ENCODE measurements at places on chromosomes 6 and 20.

GRCh38 chr6:166442131-166442685 lies 59.5 kb upstream of the MPC1 start:
- no peak for DNase-seq

DNA sequence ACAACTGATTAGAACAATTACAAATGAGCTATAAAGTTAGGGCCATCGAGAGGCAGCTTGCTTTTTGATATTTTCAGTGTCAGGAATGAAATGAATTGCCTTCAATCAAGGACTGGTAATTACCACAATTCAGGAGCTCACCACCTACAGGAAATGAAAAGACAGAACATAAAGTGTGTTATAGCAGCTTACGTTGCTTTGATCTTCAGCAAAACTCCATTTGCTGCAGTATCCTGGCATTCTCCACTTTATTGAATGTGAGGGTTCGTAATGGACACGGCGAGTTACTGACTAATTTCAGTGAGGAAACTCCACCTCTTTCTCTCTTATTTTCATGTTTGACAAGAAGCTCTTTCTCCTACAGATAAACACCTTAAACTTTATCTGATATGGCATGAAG lies 440.0 kb upstream of the HSF2 start:
- no peak for DNase-seq

DNA sequence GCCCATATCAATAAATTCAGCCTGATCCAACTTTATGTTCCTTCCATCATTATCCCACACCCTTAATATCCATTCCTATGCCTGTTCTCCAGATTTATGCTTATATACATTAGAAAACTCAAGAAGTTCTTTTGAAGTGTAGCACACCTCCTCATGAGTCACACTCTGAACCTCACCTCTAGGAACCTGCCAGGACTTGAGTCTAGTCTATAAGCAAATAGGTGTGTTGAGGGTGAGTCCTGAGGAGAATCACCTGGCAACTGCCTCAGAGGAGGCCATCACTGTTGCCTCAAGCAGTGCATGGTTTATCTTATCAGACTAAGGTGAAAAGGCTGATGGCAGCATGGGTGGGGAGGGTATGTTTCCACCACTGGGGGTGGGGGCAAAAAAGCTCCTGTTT lies 496.7 kb downstream of the C6orf118 start:
- no peak for DNase-seq

DNA sequence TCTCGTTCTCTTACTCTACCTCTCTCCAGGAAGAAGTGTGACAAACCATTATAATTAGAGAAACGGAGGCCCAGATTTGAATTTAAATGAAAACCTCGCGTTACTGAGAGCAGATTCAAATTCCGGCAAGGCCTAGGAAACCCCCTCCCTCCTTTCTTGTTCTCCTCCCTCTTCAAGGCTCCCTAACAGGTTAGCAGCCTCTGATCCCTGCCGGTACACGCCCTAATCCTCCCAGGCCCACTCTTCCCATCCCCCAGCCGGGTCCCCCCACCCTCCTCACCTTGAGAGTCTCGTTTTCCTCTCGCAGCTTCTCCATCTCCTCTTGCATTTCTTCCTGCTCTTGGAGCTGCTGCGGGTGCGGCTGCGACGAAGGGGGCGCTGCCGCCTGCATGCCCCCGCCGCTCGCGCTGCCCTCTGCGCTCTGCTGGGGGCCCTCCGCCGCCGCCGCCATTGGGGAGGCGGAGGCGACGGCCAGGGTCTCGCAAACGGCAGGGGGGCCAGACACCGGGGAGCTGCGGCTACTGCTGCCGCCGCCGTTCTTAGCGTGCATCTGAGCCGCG lies 3.8 kb downstream of the MTCL3 start:
- DNase-seq, result no peak

DNA sequence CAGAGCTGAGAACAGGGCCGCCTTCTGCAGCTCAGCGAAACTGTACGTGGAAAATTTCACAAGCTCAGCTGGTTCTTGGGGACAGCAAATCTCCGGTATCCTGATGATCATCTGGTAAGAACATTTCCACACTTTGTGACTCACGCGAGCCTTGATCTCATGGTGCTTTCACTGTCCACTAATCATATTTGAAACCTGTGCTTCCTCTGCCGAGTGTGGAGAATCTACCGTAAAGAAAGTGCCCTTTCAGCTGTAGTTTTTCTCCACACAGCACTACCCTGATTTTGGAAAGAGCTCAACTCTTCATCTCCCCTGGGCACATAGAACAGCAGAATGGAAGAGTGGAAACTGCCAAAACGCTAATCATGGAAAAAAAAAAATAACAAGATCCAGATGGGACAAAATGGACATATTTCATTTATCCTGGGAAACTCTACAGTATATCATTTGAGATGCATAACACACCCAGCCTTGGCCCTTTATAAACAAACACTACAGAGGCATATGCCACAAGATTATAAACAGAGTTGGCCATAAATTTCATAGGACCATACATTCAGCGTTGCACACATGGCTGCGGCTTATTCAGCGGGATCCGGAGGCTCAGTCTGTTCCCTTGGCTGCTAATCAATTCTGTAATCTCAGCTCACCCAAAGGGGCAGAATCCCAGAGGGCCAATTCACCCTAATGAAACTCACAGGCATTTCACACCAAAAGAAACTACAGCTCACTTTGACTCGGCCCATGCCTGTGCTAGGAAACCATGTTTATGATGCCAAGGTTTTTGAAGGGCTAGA lies 434.5 kb downstream of the HDGFL1 start:
- DNase-seq, result no peak

DNA sequence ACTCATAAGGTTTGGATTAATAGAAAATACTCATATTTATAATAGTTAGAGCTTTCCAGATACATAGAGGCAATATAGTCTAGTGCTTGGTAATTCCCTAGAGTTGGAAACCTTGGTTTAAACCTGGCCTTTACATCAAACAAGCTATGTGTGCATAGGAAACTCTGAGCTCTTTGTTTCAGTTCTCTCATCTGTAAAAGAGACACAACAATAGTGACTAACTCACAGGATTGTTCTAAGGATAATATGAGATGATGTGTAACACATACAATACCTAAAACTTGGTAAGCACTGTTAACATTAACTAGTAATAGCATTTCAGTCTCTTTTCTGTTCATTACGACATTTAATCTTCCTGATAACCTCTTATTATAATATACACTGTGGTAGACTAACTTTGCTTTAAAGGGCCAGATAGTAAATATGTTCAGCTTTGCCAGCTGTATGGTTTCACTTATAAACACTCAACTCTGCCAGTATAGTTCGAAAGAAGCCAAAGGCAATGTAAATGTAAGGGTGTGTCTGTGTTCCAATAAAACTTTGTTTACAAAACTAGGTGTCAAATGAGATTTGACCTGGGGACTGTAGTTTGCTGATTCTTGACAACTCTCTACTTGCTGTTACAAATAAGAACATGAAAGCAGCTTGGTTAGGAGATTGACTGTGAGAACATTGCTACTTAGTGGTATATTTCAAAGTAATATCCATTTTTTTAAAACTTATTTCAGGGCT lies 370.6 kb upstream of the FLRT3 start:
- DNase-seq, result no peak

DNA sequence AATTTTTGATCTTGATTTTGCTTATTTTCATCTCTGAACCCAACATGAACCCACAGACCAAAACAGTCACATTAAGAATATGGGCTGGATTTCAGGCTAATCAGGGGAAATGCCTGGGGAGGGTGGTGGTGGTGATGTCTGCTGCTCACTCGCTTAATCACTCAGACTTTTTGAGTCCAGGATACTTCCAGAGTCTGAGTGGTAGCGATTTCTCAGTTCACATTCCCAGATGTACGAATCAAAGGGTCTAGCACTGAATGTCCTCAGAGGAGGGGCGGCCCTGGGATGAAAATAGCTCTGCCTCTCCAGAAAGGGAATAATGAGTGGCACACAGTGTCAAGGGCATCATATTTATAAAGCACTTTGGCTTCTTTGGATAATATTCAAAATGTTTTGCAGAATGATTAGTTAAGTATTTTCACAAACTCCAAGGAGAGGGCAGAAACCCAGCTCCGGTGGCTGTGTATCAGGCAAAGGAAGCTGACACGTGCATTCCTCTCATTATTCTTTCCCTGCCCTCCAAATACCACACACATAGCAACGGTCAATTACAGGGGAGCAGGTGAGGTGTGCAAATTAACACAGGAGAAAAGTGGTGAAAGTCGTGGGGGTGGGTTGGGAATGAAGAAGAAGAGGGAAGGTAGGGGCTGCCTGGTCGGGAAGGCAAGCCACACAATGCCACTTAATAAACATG lies 345.2 kb upstream of the RSPO3 start:
- DNase-seq, result no peak

GRCh38 chr6:158083455-158084325 lies 84.4 kb downstream of the SERAC1 start:
- no peak for DNase-seq

DNA sequence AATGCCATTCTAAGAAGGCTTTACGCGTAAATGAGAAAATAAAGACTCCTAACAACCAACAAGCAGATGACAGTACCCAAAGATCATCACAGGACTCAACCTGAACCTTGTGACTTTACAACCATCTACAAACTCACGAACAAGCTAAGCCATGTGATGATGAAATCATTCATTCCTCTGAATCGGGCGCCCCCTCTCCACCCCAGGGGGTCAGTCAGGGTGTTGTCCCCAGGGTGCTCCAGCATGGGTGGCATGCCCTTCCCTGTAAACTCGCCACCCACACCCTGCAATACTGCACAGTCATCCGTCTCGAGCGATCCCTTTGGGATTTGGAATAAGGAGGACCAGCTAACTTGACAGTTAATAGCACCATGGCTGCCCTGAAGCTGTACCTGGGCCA lies 12.6 kb downstream of the SERPINB6 start:
- DNase-seq, result no peak

- DNase-seq, result no peak
These were observed 69.2 kb upstream of the ESR1 start for GRCh38 chr6:151738267-151738666.

- no peak for DNase-seq
These were observed 3.2 kb downstream of the SESN1 start for GRCh38 chr6:109091314-109092024.

GRCh38 chr6:83057705-83058321 lies 7.8 kb downstream of the UBE3D start:
- peak; percentile 6 for DNase-seq

GRCh38 chr6:157216570-157216969 lies 106.7 kb downstream of the TMEM242 start:
- DNase-seq, result no peak

- DNase-seq, result no peak
These were observed 54.5 kb upstream of the TAGAP start for GRCh38 chr6:159099276-159099675.

DNA sequence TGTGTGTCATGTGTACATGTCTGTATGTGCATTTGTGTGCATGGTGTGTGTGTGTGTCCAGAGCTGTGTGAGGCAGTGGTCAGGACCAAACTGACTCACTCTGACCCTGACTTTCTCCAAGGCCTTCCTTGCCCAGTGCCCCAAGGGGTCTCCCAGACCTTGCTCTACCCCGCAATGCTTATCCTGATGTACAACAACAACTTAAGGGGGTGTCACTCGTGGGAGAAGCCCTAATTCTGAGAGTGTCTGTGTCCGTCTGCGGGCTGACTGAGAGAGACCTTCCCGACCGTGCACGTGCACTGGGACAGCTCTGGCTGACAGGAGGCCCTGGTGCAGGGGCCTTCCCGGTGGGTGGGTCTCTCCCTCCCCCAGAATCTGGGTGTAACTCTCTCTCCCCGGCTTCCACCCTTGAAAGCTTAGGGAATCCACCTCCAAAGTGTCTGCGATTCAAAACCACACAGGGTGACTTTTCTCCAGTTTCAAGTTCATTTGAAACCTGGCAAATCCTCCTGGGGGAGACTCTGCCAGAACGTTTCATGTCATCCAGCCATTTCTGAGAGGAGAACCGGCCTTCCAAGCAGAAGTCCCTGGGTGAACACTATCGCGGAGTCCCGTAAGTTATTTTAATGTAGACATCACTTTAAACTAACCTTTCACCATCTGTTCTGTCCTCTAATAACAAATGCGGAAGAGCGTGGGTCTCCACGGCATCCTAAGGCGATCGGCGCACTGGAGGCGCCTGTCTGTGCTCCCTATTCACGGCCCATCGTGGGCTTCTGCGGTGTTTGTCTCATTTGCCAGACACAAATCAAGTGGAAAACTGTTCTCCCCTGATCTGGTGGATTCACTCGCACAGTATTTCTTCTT lies 225.5 kb downstream of the TAF4 start:
- DNase-seq, result no peak

DNA sequence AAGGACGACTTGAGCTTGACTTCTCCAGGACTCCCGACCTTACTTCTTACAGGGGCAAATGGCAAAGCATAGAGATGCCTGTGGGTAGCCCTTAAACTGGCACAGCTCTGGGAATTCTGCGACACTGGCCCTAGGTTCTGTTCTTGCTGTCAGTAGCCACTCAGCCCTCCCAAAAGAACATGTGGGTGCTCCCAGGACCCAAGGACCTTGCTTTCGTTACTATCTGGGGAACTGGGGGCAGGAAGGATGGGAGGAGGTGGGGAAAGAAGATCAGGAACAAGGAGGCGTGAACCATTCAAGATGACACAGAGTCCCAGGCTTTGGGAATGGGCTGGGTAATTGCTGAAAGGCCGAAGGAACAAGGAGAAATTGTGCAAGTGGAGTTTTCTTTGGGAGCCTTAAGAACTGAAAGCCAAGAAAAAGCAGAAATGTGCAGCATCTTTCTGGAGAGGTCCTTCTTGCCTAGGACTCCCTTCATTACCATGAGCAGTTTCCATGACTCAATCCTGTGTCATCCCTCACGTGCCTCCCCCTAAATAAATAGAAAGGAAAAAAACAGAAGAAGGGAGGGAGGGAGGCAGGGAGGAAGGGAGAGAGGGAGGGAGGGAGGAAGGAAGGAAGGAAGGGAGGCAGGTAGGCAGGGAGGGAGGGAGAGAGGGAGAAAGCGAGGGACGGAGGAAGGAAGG lies 284.6 kb upstream of the FOXQ1 start:
- DNase-seq, result no peak

DNA sequence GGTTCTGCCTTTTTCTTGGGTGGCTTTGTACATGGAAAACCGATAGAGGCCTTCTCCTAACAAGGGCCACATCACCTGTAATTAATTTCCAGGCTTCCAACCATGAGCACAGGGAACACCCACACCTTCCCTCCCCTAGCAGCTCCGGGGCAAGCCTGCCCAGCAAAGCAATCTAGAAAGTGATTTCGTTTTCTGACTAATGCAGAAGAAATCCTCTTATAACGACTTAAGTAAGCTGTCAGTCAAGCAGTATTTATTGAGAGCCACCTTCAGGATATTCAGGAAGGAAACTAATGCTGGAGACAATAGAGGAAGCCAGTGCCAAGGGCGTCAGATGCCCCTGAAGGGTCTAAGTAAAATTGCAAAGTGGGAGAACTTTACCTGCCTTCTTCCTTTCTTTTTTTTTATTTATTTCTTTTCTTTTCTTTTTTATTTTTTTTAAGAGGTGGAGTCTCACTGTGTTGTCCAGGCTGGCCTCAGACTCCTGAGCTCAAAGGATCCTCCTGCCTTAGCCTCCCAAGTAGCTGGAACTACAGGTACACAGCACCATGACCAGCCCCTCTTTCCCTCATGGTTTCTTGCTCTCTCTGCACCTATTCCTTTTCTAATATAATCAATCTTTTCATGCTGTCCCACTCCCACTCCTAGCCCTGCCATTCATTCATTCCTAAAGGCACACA lies 67.5 kb upstream of the MBOAT1 start:
- DNase-seq, result no peak

GRCh38 chr6:16623029-16623653 lies 138.1 kb downstream of the ATXN1 start:
- no peak for DNase-seq

GRCh38 chr20:2544211-2544610 lies 7.8 kb downstream of the TMC2 start:
- DNase-seq, result no peak

Data from activated naive CD4-positive, alpha-beta T cell treated with Interleukin-2 at 50 U/mL for 16 hours (primary cell).